ENCODE measurements at places on chromosomes 11 and 22.

DNA sequence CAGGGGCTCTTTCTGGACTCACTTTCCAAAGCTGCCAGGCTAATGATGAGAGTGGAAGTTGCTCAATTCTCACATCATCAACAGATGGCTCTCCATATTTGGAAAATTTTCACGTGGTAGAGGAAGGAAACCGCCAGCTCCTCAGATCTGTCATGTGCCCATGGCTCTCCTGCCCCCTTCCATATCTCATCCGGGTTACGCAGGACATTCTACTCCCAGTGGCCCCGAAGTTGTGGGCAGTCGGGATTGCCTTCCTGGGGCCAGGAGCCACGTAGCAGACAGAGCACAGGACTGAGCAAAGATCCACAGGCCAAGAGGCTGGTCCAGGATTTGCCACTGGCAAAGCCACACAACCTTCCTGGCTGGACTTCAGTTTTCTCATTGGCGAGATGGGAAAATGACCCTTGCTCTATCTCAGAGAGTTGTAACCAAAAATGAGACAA, 38.8 kb downstream of the RPUSD4 start:
- DNase-seq, result no peak

GRCh38 chr11:105332171-105332570, 192.6 kb upstream of the CARD18 start:
- DNase-seq, result no peak

DNA sequence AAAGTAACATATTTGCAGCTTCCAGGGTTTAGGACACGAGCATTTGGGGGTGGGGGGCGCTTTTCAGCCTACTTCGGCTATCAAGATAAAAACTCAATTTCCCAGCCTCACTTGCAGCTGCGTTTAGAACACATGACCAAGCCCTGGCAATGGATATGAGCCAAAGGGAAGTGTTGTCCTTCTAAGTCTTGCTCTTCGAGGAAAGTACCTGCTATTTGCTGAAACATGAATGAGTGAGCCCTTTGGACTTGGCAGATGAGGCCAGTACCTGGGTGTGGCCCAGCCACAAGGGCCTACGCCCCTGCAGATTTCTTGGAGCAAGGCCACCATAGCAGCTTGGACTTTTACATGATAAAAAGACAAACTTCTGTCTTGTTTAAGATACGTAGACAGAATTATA, 60.2 kb upstream of the SORL1 start:
- DNase-seq, result no peak

DNA sequence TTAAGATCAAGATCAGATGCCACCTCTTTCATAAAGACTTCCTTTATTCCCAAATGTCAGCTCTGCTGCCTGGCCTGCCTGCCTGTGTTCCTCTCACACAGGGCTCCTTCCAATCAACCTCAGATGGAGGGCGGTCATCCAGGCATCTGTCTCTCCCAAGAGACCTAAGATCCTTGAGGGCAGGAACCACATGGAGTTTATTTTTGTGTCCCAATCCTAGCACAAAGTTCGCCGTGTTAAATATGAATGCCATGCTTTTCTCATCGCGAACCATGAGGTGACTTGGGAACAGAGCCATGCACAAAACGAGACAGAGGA, 72.7 kb upstream of the ARFGAP3 start:
- DNase-seq, result no peak

DNA sequence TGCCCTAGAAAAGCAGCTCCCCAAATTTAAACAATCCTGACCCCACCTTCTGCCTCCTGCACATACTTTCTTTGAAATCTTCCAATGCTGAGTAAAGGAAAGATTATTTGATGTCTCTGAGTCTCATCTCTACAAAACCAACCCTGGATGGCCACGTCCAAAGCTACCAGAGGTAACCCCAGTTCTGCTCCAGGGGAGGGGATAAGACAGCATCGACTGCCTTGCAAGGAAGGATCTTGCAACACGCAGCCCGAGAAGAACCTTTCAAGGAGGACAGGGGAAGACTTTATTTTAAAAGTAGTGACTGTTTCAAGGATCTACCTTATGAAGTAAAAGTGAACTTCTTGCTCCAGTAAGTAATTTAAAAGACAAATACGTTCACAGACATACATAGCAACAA, 66.5 kb upstream of the TMEM45B start:
- no peak for DNase-seq

GRCh38 chr11:110919241-110919922, 207.1 kb upstream of the ARHGAP20 start:
- no peak for DNase-seq

DNA sequence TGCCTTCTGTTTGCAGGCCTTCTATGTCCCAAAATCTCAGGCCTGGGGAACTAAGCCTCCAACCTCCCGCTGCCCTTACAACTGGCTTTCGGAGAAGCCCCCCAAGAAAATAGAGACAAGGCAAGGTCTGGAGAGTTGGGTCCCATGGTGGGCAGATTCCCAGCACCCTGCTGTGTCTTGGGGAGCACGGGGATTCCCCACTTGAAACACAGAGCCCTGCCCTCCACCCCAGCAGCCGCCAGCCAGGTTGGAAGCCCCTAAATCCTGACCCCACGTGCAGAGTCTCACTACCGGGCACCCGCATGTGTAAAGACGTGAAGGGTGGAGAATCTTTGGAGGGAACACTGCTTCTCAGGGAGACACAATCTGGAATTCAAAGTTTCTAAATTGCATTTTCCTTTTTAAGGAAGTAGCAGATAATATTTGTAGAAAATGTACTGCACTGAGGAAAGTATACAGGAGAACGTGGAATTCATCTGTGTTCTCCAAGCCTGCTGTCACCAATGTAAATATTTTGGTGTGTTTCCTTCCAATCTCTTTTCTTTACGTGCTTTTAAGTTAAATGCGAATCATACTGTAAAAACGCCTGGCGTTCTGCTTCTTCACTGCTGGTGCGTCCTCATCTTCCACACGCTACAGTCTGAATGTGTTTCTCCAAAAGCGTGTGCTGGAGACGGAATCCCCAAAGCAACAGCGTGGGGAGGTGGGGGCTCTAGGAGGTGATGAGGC, 220.9 kb downstream of the BRD1 start:
- DNase-seq, result no peak

DNA sequence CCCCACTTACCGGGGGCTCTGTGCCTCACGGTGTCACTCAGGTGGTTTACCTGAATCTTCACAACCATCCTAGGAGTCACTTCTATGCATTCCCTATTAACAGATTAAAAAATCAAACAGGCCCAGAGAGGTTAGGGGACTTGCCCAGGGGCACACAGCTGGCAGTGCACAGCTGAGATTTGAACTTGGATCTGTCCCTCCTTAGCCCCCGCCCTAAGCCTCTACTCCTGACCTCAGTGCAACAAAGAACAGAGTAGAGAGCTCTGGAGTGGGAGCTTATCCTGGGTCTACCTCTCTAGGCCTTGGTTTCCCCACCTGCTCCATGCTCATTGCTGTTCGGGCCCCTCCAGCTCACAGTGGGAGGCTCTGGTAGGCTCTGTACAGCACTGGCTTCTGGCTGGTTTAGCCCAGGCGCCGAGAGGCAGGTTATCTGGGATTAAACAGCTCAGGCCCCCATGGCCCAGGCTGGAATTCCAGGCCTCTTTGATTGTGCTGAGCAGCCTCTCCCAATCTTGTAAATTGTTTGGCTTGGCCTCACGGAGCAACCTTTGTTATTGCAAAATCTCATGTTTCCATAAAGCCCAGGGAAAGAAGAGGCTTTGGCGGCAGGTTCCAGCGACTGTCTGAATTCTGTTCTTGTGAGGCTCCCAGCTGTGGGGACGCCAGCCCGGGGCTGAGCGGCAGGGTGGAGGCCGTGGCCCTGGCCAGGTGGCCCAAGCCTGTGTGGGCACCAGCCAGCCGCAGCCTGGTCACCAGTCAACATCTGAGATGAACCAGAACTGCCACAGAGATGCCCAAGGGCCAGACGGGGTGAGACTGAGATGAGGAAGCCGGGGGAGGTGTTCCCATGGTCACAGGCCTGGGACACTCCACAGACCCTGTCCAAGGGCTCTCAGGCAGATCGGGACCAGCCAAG, 28.9 kb upstream of the SHISAL1 start:
- no peak for DNase-seq

- DNase-seq, result peak; percentile 64
Observed at GRCh38 chr11:3841426-3842350, 929 bp upstream of the RHOG start.

Data from GOT3 (cell line).